ENCODE measurements at places on chromosomes 3 and 15.

DNA sequence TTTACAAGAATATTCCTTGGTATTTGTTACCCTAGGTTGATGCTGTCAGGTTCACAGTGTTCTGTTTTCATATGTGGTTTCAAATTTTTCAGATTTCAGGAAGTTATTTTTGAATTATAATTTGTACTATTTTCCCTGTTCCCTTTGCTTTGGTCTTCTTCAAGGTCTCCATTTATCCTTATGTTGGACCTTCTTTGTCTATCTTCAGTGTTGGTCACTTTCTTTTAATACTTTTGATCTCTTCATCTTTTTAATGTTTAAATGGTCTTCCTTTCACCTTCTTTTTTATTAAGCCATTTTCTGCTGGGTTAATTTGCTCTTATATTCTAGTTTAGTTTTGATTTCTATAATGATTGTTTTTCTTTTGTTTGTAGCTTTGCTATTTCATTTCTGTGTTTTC lies 61.3 kb downstream of the KLHL25 start:
- peaks cover 2% of the 10 kb centered on the region for H3K27me3 ChIP-seq
- peaks cover 11% of the 10 kb centered on the region for H3K4me1 ChIP-seq
- H3K27ac ChIP-seq = no peak overlapping the region
- H3K36me3 ChIP-seq = peaks cover 57% of the 10 kb centered on the region
- DNase-seq = no peak

DNA sequence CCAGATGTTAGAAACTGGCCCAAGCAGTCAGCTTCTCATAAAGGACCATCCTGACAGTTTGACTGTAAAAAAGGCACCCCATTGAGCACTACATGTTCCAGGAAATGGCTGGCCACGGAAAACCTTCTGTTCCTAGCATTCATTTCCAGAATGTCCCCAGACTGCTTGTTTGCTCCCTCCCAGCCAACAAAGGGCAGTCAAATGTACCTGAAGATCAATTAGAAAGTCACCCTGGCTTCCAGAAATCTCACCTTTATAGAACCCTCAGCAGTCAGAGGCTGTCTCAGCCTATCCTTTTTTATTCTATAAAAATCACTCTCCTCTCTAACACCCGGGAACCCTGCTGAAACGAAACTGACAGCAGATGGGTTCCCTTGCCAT lies 784 bp upstream of the SAMMSON start:
- no peaks in the 10 kb centered on the region for H3K27me3 ChIP-seq
- H3K36me3 ChIP-seq = no peaks in the 10 kb centered on the region
- H3K27ac ChIP-seq = no peak overlapping the region
- H3K4me3 ChIP-seq = no peak overlapping the region
- DNase-seq = no peak
- H3K4me1 ChIP-seq = no peaks in the 10 kb centered on the region

DNA sequence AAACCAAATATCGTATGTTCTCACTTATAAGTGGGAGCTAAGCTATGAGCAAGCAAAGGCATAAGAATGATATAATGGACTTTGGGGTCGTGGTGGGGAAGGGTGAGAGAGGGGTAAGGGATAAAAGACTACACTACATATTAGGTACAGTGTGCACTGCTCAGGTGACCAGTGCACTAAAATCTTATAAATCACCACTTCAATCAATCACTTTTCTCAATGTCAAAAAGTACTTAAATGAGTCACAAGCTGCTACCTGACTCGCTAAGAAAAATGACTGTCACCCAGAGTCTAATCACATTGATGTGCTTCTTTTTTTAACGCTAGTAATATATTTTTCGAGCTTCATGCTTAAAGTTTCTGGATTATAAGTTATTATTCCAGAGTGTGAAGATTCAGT lies 95.5 kb downstream of the CBLB start:
- no peaks in the 10 kb centered on the region for H3K27me3 ChIP-seq
- DNase-seq = no peak
- peak overlapping the region; percentile 38 for H3K27ac ChIP-seq
- peaks cover 71% of the 10 kb centered on the region for H3K4me1 ChIP-seq
- H3K4me3 ChIP-seq = no peak overlapping the region

GRCh38 chr3:146390957-146391356 lies 78.4 kb downstream of the PLSCR2 start:
- H3K27ac ChIP-seq = no peak overlapping the region
- no peak overlapping the region for H3K4me3 ChIP-seq
- H3K4me1 ChIP-seq = no peaks in the 10 kb centered on the region

DNA sequence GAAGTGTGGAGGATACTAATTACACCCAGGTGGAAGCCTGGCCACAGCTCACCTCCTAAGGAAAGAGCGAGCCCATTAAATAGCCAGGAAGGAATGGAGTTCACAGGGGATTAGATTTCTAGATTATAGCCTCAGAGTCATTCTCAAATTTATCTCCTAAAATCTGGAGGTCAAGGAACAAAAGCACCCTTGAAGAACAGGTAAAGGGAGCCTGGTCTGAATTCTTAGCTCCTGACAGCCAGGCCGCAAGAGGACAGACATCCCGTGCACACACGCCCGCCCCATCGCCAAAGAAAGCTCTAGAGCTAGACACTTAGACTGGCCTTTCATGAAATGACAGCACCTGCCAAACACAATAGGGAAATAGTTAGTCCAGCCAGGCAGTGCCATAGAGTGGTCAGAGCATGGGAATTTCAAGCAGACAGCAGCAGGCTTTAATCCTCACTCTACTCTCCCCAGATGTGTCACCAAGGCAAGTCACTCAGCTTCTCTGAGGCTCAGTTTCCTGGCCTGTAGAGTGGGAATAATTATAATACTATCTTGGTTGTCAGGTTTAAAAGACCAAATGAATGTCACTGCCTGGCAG lies 59.2 kb downstream of the LIPC start:
- no peak for DNase-seq
- no peaks in the 10 kb centered on the region for H3K27me3 ChIP-seq
- H3K4me3 ChIP-seq = no peak overlapping the region
- no peak overlapping the region for H3K27ac ChIP-seq
- peaks cover 35% of the 10 kb centered on the region for H3K4me1 ChIP-seq

- H3K27me3 ChIP-seq = peaks cover 10% of the 10 kb centered on the region
- no peak for DNase-seq
- no peak overlapping the region for H3K27ac ChIP-seq
- no peaks in the 10 kb centered on the region for H3K4me1 ChIP-seq
- H3K36me3 ChIP-seq = no peaks in the 10 kb centered on the region
Measured at GRCh38 chr15:62666046-62666445, 376.5 kb upstream of the TPM1 start.

- no peaks in the 10 kb centered on the region for H3K27me3 ChIP-seq
- H3K4me1 ChIP-seq = peaks cover 9% of the 10 kb centered on the region
- H3K4me3 ChIP-seq = no peak overlapping the region
- DNase-seq = no peak
Measured at GRCh38 chr15:42349186-42349585, 10.1 kb upstream of the CAPN3 start.

DNA sequence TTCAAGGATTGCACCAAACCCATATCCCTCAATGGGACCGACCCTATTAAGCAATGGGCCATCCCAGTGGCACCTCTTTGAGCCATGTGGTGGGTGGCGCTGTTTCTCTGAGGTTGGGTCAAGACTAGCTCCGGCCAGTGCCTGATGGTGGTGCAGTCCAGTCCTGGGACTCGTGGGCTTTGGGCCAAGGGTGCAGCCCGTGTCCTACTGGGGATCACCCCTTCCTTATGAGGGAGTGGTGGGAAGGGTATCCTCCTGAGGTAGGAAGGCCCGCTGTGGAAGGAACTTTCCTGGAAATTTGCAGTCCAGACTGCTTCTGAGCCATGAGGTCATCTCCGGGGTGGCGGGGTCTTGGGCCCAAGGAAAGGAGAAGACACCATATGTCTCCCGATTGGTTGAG lies 231.6 kb downstream of the SNRPN start:
- no peaks in the 10 kb centered on the region for H3K36me3 ChIP-seq
- no peak overlapping the region for H3K27ac ChIP-seq
- no peak overlapping the region for H3K4me3 ChIP-seq
- H3K27me3 ChIP-seq = no peaks in the 10 kb centered on the region
- DNase-seq = no peak
- H3K4me1 ChIP-seq = no peaks in the 10 kb centered on the region

- no peaks in the 10 kb centered on the region for H3K4me1 ChIP-seq
- peaks cover 5% of the 10 kb centered on the region for H3K36me3 ChIP-seq
- no peaks in the 10 kb centered on the region for H3K27me3 ChIP-seq
- H3K4me3 ChIP-seq = no peak overlapping the region
Measured at GRCh38 chr3:188617988-188618701, 464.2 kb downstream of the LPP start.

DNA sequence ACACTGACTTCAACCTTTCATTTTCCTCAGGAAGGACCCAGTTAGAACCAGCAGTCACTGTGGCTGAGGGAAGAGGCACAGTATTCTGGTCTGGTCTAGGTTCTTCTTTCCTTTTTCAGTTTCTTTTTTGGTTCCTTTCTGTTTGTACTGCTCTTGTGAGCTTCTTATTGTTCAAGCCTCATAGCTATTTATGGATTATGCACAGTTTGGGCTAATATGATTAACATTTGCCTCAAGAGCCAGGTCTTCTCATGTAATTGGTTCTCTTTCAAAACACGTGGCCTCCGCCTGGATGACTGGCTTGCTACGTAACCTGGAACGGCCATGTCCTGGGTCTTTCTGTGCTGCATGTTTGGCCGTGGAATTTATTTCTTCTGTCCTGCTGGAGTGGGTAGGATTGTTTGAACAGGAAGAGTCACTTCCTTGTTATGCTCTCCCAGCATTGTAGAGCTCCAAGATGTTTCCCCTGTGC lies 43.3 kb downstream of the RBMS3 start:
- peaks cover 4% of the 10 kb centered on the region for H3K27me3 ChIP-seq
- no peak for DNase-seq
- H3K4me1 ChIP-seq = peaks cover 6% of the 10 kb centered on the region
- H3K36me3 ChIP-seq = no peaks in the 10 kb centered on the region
- peak overlapping the region; percentile 22 for H3K27ac ChIP-seq

DNA sequence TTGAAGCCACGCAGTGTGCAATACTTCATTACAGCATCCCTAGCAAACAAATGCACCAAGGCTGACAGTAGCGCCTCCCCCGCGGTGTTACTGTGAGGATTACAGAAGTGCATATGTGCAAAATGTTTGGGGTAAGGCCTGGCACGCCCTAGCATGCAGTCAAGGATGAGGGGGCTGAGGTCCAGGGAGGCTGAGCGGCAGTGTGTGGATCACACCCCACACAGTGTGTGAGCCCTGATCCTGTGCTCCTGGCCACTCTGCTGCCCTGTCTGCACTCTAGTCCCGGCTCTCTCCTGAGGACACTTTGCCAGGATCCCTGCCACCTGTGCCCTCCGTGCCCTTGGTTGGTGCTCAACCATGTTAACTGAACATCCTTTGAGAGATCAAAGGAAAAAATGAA lies 71.3 kb downstream of the WNT7A start:
- H3K27me3 ChIP-seq = peaks cover 4% of the 10 kb centered on the region
- H3K36me3 ChIP-seq = no peaks in the 10 kb centered on the region
- H3K27ac ChIP-seq = no peak overlapping the region
- no peak overlapping the region for H3K4me3 ChIP-seq

DNA sequence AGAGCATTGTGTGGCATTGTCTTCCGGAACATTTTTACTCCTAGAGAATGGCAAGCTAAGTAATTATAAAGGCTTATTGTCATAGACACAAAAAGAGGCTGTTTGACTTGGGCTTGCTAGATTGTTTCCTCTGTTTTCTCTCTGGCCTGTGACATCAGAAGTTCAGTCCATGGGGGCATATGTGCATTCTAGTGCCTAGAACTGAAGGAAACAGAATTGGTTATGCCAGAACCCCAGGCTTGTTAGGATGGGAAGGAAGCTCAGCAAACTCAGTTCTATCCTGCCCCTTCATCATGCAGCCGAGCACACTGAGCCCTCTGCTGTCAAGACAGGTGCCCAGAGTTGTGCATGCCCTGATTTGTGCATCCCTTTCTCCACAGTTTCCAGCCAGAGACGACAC lies 131.3 kb downstream of the PDE8A start:
- H3K36me3 ChIP-seq = peaks cover 21% of the 10 kb centered on the region
- H3K4me1 ChIP-seq = peaks cover 2% of the 10 kb centered on the region
- no peak for DNase-seq
- H3K4me3 ChIP-seq = no peak overlapping the region
- no peak overlapping the region for H3K27ac ChIP-seq
- no peaks in the 10 kb centered on the region for H3K27me3 ChIP-seq

GRCh38 chr3:12370758-12371157 lies 81.9 kb downstream of the PPARG start:
- H3K4me3 ChIP-seq = no peak overlapping the region
- no peak for DNase-seq
- peaks cover 2% of the 10 kb centered on the region for H3K27me3 ChIP-seq
- no peaks in the 10 kb centered on the region for H3K4me1 ChIP-seq
- no peak overlapping the region for H3K27ac ChIP-seq

GRCh38 chr3:52915294-52915693 lies 17.9 kb upstream of the STIMATE start:
- no peak overlapping the region for H3K4me3 ChIP-seq
- no peaks in the 10 kb centered on the region for H3K4me1 ChIP-seq
- H3K27me3 ChIP-seq = no peaks in the 10 kb centered on the region
- no peak overlapping the region for H3K27ac ChIP-seq

DNA sequence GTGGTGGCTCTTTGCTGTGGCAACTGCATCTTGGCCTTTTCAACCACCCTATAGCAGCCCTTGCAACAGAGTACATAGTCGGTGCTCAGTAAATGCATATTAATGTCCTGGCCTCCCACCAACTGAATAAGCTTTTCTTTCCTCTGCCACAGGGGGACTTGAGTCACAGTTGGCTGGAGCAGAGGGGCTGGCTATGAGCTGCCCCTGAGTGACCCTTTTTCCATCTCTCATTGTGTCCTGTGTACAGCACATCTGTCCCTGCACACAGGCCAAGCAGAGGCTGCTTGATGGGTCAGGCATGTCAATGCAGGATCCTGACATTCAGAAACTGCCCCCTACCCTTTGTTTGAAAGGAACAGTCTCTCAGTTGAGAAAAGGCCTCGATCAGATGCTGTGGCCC lies 22.4 kb downstream of the SPSB4 start:
- H3K36me3 ChIP-seq = no peaks in the 10 kb centered on the region
- no peak overlapping the region for H3K27ac ChIP-seq
- peaks cover 9% of the 10 kb centered on the region for H3K4me1 ChIP-seq
- peaks cover 3% of the 10 kb centered on the region for H3K27me3 ChIP-seq
- no peak overlapping the region for H3K4me3 ChIP-seq

- H3K27ac ChIP-seq = peak overlapping the region; percentile 96
- peak; percentile 53 for DNase-seq
- H3K4me1 ChIP-seq = peaks cover 29% of the 10 kb centered on the region
- peaks cover 15% of the 10 kb centered on the region for H3K36me3 ChIP-seq
Measured at GRCh38 chr3:107598926-107599771, 76.4 kb downstream of the BBX start.

DNA sequence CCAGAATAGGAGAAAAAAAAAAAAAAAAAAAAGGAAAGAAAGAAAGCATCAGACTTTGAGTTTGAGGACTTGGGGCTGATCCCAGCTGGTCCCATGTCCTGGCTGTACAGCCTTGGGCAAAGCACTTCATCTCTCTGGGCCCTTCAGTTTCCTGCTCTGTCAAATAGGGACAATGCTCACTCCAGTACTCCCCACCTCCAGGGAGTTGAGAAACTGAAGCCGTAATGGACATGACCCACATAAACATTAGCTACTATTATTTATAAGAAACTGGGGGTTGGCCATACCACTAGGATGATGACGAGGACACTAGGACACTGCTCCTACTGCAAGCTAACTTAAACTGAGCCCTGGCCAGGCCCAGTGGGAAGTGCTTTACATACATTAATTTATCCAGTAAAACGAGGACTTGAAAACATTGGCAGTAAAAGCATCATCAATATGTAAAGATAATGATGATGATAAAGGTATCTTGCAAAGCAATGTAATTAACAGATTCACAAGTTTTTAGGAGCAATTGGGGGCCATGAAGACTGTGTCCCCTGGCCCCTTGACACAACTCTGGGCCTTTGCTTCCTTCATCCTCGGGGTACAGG lies 22.9 kb upstream of the SMAD6 start:
- H3K4me3 ChIP-seq = no peak overlapping the region
- no peak overlapping the region for H3K27ac ChIP-seq
- H3K4me1 ChIP-seq = peaks cover 10% of the 10 kb centered on the region
- H3K36me3 ChIP-seq = no peaks in the 10 kb centered on the region
- H3K27me3 ChIP-seq = no peaks in the 10 kb centered on the region
- no peak for DNase-seq

Measured in activated naive CD8-positive, alpha-beta T cell treated with anti-CD3 and anti-CD28 coated beads, Interleukin-2, amount 10 ng/mL, durations not matched to agents 7 days and 5 days (primary cell).